ENCODE measurements at places on chromosomes 7 and 10.

GRCh38 chr7:101814991-101815825 lies 2.2 kb upstream of the CUX1 start:
- DNase-seq, result no peak

DNA sequence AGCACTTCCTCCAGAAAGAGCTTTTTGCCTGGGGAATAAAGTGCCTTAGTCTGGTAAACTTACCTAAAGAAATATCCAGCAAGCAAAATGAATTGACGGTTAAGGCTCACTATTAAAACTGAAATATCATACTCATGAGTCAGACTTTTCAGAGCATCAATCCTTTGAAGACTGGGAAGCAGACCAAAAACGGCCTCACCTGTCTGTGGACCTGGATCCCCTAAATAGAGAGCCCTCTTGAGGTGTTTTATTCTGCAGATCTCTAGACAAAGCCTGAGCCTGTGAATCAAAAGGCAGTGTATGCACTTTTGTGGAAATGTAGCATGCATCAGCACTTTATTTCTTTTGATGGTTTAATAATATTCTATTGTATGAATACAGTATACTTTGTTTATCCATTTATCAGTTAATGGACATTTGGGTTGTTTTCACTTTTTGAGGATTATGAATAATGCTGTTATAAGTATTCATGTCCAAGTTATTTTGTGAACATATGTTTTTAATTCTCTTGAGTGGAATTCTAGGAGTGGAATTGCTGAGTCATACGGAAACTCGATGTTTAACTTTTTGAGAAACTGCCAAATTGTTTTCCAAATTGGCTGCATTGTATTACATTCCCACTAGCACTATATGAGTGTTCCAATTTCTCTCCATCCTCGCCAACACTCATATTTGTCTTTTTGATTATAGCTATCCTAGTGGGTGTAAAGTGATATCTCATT lies 449.0 kb upstream of the IGFBP3 start:
- DNase-seq, result no peak

- DNase-seq, result no peak
Observed at GRCh38 chr7:38927751-38928150, 18.8 kb upstream of the VPS41 start.

DNA sequence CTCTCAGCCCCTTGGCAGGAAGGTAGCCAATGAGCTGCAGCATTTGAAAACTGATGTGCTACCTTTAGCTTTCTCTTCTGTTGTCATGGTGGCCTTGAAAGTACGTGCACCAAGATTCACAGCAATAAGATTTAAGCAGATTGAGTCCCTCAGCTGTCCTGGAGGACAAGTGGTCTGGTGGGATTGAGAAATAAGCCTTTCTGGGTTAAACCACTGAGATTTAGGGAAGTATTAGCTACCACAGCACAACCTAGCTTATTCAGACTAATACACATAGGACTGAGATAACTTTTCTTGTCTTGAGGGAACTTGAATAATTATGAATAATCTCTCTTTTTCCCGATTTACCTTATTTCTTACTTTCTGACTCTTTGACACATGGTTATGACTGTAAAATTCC lies 324.0 kb downstream of the PTEN start:
- no peak for DNase-seq

DNA sequence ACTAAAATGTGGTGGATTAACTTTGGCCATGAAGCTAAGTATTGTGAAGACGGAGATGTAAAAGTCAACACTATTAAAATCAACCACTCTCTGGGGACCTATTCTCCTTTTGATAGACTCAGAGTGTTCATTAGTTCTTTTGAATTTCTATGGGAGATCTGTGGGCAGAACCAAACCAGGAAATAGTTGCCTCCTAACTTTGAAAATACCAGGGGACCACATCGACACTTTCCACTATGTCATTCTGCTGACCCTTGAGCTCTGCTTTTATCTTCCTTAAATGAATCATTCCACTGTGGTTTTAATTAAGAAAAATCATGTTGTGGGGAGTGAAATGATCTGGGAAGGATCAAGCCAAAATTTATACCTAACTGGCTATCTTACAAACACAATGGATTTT lies 960.5 kb downstream of the GATA3 start:
- no peak for DNase-seq

DNA sequence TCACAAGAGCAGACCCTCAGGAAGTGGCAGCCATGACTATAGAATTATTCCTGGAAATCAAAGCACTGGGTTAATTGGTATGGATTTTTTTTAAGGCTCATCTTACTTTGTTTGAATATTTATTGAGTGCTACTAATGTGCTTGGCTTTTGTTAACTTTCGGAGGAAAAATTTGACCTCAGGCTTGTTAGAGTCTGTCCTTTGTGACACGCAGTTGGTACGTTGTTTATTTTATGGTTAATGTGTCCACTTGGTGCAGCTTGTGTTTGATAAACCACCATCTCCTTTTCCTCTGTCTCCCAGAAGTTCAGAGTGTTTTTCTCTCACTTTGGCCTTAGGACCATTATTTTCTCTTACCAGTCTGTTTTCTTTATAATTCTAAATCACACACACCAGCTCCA lies 268.6 kb downstream of the SDK1 start:
- no peak for DNase-seq

- DNase-seq, result peak; percentile 43
Observed at GRCh38 chr7:40658729-40659128, 523.9 kb downstream of the SUGCT start.

- no peak for DNase-seq
Observed at GRCh38 chr7:66418537-66418936, 210.1 kb upstream of the KCTD7 start.

DNA sequence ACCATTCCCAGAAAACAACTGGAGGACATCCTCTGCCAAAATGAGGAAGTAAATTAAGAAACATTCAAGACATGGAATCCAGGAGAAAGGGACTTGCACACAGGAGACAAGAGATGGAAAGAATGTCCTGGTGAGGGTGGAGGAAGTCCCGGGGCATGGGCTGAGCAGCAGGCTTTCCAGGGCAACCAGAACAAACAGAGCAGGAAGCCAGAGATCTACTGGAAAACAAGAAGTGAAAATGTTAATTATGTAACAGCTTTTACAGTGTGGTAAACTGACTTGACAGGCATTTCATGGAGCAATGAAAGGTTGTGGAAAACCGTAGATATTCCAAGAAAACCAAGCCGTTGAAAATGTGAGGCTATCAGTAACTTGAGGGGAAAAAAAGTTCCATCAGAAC lies 55.2 kb upstream of the ZNF746 start:
- DNase-seq, result no peak

DNA sequence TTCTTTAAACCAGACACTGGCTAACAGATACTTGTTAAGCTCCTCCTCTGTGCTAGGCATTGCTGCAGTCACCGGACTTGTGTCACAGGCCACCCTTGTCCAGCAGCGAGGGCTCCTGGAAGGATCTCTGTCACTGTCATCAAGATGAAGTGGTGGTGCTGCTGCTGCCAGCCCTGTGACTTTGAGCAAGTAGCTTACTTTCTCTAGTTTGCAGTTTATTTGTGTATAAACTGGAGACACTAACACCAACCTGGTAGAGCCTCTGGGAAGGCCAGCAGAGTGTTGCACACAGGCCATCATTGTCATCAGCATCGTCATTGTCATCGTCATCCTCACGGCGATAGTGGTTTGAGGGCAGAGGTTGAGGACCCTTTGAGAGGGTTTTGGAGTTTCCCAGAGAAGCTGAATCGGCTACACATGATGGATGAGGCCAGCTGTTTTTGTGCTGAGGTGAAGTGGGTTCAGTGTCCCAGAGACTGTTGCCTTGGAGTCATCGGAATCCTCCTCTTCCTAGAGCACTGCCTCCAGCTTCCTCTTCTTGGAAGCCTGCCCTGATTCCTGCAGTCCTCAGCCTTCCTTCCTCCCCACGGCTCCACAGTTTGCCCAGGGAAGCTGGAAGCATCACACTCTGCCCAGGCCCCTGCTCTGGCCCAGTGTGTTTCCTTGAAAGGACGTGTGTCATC lies 128.4 kb downstream of the GRK5 start:
- no peak for DNase-seq

DNA sequence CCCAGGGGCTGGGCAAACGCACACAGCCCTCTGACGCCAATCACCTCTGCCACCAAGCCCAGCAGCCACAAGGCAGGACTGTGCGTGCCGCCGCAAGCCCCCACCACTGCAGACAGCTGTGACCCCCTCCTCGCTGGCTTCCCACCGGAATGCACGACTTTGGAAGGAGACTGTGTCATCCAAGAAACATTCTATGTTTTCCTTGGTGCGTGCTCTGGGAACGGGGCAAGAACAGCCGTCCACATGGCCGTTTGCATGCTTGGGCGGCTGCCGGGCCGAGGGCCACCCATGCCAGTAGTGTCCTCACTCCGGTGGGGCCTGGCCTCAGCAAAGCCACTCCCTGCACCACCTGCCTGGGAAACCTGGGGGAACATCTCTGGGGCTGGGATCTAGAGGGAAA lies 17.6 kb upstream of the ELN start:
- no peak for DNase-seq

DNA sequence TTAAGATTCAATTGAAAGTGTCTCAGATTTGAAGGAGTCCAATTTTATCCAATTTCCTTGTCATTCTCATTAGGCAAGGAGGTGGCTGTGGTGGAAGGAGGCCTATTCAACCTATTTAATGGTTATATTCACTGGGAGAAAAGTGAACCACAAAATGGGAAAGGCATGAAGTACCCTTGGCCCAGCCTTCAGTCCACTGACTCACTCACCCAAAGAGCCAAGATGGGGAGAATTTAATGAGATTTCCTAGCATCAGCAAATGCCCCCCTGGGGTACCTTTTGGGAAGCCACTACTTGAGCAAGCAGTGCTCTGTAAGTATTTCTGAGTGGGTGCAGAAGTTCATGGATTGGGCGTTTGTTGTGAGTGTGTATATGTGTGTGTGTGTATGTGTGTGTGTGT lies 144.1 kb downstream of the NRP1 start:
- DNase-seq, result no peak

GRCh38 chr7:151549644-151550043 lies 29.9 kb upstream of the RHEB start:
- DNase-seq, result no peak

GRCh38 chr7:54992871-54993475 lies 25.8 kb upstream of the EGFR start:
- DNase-seq, result no peak

DNA sequence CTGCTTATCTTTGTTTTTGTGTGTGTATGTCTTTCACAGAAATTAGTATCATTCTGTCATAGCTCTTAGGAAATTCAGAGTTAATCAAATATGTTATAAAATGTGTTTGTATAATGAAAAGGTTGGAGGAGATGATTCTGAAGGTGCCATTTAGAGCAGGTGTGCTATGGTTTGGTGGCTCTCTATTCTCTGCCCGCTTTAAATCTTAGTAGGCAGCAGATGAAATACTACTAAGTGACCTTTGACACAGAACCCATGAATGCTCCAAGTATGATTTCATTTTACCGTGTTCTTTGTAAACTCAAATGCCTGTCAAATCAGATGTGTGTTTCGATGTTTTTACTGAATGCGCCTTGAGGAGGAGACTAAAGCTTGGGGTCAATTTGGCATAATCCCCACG lies 24.5 kb downstream of the ZEB1 start:
- no peak for DNase-seq

DNA sequence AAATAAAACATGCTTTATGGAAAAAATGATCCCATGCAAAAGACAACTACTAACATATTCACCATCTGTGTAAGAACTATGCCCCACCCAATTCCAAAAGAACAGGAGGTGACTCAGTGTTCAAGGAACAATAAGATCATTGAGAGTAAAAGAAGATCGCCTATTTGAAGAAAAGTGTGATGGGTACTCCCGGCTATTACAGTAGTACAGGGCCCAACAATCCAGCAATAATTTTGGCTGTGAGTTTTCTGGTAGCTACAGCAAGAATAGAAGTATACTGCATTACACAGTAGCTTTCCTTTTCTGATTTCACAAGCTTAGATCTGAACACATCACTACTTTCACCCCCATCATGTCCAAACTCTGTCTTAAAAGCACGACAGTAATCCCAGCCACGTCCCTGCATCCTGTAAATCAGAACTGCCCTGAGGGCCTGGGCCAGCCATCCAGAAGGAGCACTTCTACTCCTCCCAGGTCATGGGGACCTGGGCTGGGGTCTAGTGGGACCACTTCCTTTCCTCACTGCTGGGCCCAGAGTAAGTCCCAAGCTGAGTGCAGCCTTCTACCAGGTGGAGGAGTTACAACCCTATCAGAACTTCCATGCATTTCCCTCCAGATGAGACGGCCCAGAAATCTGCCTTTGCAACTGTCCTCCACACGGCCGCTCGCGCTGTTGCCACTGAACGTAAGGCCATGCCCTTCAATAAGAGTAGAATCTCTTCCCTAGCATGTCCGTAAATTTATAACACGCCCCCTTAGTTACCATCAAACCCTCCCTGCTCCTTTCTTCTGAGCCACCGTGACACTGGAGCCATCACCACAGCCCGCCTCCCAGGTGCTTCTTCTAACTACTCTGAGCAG lies 7.9 kb downstream of the ESYT2 start:
- peak; percentile 94 for DNase-seq

DNA sequence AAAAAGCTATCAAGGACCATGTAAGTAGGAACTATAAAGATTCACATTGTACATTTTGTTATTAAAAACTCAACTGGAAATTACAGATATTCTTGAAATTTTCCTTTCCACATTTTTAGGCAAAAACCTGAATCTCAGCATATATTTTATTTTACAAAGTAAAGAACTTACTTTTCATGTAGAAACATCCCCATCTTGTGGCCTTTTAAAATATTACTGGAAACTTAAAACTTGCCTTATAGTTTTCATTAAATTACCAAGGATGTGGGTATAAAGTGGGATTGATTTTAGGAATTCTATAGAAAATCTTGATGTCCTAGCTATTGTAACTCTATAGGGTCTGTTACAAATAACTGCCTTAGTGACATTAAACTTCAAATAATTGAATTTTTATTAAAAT lies 10.6 kb downstream of the DBF4 start:
- DNase-seq, result peak; percentile 64

GRCh38 chr7:105139381-105139780 lies 125.4 kb downstream of the KMT2E start:
- DNase-seq, result no peak

DNA sequence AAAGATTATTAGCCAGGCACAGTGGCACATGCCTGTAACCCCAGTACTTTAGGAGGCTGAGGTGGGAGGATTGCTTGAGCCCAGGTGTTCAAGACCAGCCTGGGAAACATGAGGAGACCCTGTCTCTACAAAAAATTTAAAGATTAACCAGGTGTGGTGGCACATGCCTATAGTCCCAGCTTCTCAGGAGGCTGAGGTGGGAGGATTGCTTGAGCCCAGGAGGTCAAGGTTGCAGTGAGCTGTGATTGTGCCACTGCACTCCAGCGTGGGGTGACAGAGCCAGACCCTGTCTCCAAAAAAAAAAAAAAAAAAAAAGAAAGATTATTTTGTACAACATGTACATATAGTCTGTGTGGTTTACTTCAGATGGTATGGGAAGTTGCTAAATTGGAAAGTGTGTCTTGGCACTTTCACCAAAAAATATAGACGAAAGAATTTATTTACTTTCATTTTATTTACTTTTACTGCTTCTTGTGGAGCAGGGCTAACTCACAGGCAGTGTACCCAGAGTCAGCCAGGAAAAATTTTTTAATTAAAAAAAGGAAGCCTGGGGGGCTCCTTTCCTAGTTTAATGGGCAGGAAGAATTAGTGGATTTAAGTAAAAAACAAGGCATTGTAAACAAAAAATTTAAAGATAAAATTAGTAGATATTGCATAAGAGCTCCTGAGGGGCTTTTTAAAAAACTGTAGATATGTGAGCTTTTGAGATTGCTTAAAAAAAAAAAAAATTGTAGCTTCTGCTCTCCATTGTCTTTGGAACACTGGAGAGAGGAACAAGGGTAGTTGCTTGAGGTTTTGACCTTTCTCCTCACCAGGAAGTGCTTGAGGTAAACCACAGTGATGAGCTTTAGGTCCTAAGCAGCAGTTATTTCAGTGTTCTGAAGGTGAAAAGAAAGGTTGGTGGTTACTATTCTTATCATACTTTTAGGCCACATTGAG lies 44.6 kb upstream of the VDAC2 start:
- peak; percentile 14 for DNase-seq

Data from SK-MEL-5 (cell line).